ENCODE measurements at places on chromosomes 7 and 10.

DNA sequence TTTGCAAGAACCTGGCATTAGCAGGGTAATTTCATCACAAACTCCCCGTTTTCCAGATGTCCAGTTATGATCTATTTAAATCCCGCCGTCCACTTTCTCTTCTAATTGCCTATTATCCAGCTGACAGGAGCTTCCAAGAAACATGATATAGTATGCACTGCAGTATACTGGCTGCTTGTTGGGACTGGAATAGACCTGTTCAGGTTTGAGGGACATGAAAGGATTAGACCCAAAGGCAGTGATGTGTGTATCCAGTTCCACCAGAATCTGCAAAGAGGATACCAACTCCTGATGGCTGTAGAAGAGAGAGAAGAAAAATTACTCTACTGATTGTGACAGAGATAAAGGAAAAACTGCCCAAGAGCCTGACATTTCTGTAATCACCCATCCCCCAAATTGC is 8.9 kb downstream of the MSS51 start:
- DNase-seq: no peak

GRCh38 chr7:8189625-8190024 is 72.3 kb downstream of the ICA1 start:
- DNase-seq: no peak

GRCh38 chr7:32941181-32941580 is 16.1 kb upstream of the FKBP9 start:
- no peak for DNase-seq

DNA sequence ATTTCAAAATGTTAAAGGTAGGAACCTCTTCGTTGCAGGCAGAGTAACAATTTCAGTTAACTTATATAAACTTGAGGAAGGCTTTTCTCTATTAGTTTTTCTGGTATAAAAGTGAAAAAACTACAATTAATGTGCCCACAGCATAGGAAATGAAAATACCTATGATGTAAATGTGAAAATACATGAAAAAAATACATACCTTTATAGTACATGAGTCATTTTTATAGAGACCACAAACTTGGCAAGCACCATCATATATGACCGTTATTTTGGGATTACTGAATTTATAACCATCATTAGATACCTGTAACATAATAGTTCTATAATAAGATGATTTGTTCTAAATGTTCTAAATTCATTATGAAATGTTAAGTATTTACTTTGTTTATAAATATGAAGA is 42.7 kb downstream of the VWDE start:
- DNase-seq: no peak

DNA sequence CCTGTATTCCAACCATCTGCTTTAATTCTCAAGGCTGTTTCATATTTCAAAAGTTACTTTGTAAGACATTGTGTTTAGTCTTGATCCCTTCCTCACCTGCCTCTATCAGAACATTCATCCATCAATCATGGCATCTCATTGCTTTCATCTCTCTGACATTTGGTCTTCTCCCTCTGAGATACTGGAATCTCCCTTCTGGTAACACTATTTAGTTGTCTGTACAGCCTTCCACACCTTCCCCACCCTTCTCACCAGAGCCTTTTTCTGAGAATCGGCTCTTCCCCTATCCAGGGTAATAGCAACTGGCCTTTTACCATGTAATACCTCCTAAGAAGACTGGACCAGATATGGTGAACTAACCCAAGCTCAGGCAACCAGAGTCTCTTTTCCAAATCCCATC is 10.1 kb downstream of the CACNA2D1 start:
- DNase-seq: no peak

DNA sequence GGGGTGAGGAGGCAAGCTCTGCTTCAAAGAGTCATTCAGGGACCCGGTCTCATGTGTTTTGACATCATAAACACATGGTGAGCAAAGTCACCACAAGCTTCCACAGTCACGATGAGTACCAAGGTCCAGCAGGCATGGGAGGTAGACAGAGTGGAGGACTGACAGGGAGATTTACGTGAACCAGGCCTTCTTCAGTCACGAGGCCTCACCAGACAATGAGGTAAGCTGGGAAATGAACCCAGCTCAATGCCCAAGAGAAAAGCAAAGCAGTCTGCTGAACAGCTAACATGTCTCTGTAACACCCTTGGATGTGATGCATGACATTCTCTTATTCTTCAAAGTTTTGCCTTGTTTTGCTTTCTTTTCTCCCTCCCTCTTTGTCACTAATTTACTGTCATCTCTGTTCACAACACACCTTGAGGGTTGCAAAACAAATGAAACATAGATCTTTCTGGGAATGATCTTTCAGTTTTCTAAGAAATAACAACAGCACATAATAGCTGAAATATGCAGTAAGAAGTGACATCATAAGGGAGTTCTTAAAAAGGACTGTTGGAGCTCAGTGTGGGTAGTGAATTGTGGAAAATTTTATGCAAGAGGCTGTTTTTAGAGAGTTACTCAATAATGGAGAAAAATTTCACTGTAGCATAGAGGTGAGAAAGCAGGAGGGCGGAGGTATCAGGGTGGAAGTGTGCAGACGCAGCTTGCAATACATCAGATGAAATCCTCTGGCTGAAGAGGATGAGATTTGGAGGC is 9.0 kb downstream of the PPP1R17 start:
- no peak for DNase-seq

DNA sequence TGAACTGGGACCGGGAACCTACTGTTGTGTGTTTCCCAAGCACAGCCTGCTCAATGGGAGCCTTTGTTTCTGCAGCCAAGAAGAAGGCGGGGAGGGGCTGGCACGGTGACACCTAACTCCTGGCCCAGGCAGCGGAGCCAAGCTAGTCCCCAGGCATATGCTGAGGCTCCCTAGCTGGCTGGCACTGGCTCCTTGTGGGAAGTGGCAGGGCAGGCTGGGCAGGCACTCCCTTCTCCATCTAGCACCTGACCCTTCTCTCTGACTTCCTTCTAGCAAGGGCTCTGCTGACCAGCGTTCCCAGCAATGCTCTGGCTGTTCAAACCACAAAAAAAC is 325.0 kb downstream of the PLXNA4 start:
- no peak for DNase-seq

All from stimulated activated CD4-positive, alpha-beta T cell treated with anti-CD3 and anti-CD28 coated beads, Interleukin-2, amount 100 ng/mL, for 4 hours (primary cell).